ENCODE measurements at places on chromosomes 5 and 9. TPM values are rescaled to one million over a fixed set of nuclear protein-coding genes. Genes with fewer than 3 reads are reported as not detected.

GRCh38 chr5:141637123-141637766 is 448 bp downstream of the RELL2 start:
- DNase-seq = no peak

- DNase-seq = no peak
These were observed 611.1 kb downstream of the ACTL7B start for GRCh38 chr9:108244686-108245085.

- no peak for DNase-seq
These were observed 214.9 kb downstream of the PLK2 start for GRCh38 chr5:58244819-58245475.

GRCh38 chr5:161230221-161230620 is 316.3 kb downstream of the GABRB2 start:
- no peak for DNase-seq

- no peak for DNase-seq
These were observed 490.8 kb downstream of the RASEF start for GRCh38 chr9:82572146-82572545.

DNA sequence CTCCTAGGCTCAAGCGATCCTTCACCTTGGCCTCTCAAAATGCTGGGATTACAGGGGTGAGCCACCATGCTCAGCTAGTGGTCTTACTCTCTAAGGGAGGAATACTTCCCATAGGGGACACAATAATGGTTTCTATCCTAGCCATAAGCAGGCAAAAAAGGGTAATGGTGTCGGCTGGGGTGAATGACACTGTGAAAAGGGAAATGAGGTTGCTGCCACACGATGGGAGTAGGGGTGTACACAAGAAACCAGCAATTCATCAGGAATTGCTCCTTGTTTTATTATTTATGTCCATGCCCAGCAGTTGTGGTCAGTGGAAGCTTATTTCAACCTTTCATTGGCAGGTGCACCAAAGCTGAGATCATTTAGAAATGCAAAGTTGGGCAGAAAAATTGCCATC is 70.3 kb upstream of the ZFR start:
- no peak for DNase-seq

Gene INSL4
- not detected for total RNA-seq

Data from sigmoid colon (tissue), 7 donors.